HEK293T (cell line): ENCODE measurements at places on chromosomes 2 and 18.

GRCh38 chr2:3420076-3420768 lies 40.7 kb downstream of the TRAPPC12 start:
- no peak for DNase-seq

GRCh38 chr2:88464153-88464552 lies 11.7 kb upstream of the FOXI3 start:
- DNase-seq: no peak

DNA sequence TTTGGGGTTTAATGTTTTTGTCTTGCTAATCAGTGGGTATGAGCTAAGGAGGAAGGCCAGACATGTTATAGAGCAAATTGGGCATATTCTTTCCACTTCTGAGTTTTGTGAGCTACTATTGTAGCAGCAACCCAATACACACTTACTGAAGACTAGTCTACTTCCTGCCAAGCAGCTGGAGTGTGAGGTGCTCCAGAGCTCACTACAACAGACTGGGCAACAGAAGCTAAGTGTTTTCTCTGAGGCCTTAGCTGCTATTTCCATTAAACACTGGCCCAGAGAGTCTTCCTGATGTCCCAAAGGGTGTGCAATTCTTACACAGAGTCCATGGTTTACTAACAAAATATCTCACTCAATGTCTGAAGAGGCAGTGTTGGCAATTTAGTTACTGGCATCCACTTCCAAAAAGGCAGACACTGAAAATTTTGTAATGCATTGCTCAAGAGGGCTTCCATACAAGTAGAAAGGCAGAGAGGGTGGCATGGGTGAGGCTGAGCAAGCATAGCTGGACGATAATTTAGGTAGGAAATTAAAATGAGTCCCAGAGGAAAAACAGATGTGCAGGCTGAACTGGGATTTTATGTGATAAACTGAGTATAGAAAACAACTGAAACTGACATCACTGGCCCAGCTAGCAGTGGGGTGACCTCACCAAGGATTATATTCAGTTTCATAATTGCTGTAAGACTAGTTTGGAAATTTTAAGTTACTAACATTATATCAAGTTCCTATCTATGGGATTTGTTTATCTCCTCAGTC lies 68.6 kb downstream of the ZC3H6 start:
- no peak for DNase-seq

DNA sequence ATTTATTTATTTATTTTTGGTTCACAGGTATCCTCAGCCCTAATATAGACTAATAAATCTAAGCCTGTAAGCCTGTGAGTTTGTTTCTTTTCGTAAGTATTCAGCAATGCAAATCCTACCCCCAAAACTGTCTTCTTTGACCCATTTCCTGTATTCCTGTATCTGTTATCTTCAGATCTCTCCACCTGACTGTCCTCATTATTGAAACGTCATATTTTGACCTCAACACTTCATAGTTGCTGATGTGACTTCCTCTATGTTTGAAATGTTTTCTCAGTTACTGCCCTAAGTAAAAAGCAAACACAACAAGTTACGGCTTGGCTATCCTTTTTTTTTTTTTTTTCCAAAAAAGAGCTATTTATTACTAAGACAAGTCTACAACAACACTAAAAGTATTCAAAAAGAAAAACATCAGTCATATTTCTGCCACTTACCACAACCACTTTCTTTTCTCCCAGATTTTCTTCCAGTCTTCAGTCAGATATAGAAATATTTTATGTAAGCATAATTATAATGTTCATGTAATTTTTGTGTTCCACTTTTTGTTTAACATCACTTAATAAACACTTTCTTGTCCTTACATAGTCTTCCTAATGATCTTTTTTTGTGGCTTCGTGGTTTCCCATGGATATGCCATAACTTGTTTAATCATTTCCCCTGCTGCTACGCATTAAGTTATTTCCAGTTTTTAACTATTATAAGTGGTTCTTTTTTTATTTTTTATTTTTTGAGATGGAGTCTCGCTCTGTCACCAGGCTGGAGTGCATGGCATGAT lies 45.0 kb upstream of the EML4 start:
- no peak for DNase-seq

DNA sequence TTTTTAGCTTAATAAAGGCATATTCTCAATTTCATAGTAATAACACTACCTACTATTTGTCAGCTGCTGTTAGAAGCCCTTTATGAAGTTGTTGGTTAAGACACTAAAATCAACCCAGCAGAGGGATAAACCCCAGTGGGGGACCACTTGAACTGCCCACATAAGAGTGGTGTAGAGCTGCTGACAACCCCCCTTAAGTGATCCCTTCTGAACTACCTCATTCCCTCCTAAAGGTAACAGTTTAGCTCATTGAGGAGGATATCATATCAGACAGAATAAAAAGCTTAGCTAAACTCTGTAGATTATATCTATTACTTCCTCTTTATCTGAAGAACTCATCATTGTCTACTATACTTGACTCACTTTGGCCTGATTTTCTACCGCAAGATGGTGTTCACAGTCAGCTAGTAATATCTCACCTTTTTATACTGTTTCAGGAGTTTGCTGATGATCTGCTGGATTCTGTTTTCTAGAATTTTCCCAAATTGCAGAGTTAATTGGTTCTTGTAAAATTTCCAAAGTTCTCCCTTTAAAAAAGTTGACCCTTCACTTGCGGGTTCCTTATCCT lies 16.2 kb downstream of the GALM start:
- no peak for DNase-seq

DNA sequence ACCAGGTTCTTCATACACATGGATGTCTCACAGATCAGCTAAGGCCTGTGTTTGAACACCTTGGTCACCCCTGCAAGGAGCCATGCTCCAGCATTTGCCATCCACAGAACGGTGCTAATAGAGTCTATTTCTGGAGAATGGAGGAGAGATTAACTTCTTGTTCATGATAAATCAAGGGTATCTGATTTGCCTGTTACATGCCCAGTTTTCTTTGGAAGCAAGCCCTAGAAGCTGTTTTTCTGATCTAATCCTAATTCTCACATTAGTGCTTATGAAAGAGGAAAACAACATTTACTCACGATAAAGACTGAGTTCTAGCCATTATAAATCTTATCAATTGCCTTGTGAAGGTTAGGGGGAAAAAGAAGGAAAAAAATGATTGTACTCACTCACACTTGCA lies 119.6 kb upstream of the DTNA start:
- no peak for DNase-seq

GRCh38 chr2:159270744-159271379 lies 15.6 kb downstream of the WDSUB1 start:
- no peak for DNase-seq

- no peak for DNase-seq
Measured at GRCh38 chr2:176852667-176853066, 359.9 kb upstream of the HNRNPA3 start.

GRCh38 chr2:29923110-29923721 lies 1.8 kb upstream of the ALK start:
- DNase-seq: peak; percentile 66

DNA sequence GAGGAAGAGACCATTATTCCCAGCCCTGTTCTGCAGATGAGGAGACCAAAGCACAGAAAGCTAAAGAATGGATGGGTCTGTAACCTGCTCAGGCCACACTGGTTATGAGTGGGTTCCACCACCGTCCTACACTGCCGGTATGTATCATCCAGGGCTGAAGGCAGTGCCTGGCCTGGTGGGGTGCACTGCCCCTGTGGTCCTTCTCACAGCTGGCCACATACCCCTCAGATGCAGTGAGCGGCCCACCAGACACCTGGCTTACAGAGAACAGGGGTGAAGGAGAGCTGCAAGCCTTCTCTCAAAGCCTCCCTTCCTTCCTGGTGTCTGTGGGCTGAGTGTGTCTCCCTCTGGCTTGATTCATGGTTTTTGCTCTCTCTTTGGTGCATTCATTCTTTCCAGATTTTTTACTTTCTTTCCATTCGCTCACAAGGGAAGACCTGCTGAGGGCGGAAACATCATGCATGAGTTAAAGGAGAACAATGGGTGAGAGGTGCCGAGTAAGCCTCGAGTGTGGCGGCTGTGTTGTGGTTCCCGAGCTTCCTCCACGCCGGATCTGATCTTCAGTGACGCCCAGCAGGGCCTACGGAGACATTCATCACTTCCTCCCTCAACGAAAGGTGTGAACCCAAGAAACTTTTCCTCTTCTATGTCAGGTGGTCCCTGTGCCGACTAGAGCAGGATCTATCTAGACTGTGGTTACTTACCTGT lies 62.1 kb upstream of the REL start:
- DNase-seq: no peak

GRCh38 chr2:138502255-138503086 lies 901 bp downstream of the SPOPL start:
- DNase-seq: peak; percentile 13

GRCh38 chr2:172985139-172985892 lies 90.3 kb upstream of the MAP3K20 start:
- no peak for DNase-seq

GRCh38 chr2:222292149-222293134 lies 6.4 kb downstream of the PAX3 start:
- no peak for DNase-seq

- DNase-seq: no peak
Measured at GRCh38 chr2:203580844-203581243, 45.7 kb upstream of the RAPH1 start.

DNA sequence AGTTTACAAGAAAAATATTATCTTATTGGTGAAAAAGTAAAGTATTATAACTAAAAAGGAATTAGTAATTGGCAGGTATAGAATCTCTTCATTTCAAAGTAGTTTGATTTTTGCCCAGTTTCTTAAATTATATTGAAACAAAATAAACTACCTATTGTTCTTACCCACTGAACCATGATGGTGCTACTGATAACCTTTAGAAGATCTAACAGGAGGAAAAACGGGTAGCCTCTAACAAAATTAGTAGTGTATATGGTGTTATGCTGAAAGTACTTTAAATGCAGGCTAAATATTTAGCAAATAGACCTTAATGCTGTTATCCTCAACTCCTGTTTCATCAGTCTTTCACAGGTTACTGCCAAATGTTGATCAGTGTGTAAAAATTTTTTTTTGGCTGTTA lies 19.1 kb downstream of the MRPS9 start:
- no peak for DNase-seq

DNA sequence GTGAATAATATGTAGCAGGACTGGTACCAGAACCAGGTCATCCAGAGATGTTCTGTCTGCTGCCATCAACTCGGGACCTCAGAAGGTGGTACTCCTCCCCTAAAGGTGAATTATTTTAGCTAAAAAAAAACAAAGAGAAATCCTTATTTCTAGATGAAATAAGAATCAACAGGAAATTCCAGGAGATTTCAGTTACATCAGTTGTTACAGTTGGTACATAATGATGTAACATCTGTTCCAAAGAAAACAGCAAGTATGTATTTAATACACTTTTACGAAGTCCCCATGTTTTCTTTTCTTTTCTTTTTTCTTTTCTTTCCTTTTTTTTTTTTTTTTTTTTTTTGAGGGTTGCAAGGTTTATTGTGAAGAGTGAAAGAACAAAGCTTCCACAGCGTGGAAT lies 33.6 kb upstream of the CD28 start:
- DNase-seq: no peak

DNA sequence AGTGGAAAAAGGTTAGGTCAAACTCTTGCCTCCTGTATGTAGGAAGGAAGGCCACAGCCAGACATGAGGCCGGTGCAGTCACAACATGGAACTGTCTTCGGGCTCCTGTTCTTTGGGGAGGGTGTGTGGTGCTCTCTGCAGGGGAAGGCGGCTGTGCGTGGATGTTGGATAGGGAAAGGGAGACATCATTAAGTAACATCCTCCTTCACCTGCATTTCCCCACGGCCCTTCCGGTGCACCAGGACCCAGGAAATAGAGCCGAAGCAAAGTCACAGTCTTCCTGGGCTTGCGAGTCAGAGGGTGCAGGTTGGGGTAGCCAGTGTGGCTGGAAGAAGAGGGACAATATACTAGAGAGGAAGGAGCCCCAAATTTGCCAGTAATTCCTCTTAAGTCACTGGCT lies 78.9 kb upstream of the SMAD7 start:
- no peak for DNase-seq

DNA sequence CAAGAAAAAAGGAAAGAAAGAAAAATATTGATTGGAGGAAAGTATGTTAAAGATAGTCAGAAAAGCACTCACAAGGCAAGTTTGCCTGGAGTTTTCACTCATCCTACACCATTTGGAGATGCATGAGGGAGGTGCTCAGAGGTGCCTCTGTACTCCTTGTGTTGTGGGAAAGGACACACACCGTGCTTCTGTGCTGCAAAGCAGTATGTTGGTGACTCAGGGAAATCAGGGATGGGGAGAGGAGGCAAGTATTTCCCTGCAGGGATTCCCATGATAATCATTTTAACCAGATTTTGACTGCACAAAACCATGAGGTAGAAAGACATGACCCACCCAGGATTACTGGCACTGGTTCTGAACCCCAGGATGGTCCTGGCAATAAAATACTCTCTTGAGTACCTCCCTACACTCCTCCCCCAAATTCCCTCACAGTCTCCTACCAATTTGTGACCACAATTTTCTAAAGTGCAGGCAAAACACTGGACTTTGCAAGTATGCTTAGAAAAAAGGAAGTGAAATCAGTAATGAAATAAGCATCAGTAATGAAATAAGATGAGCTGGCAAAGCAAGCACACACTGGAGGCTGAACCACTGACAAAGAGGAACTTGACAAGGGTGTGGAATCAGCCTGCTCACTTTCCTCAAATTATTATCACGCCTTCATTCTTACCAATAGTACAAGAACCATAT lies 155.5 kb upstream of the ACVR2A start:
- DNase-seq: no peak

GRCh38 chr2:143144813-143145455 lies 15.7 kb downstream of the ARHGAP15 start:
- no peak for DNase-seq

- no peak for DNase-seq
Measured at GRCh38 chr2:225600444-225600843, 200.9 kb downstream of the NYAP2 start.

GRCh38 chr2:224930990-224931389 lies 111.3 kb downstream of the DOCK10 start:
- DNase-seq: no peak

GRCh38 chr2:142502402-142502801 lies 371.6 kb upstream of the LRP1B start:
- no peak for DNase-seq
